Occipital lobe (tissue), 3 donors: ENCODE measurements at places on chromosomes 6 and 20.

GRCh38 chr6:146545581-146545980 is 1.9 kb downstream of the RAB32 start:
- DNase-seq = no peak

GRCh38 chr20:58988565-58988882 is 7.5 kb downstream of the NELFCD start:
- no peak for DNase-seq

DNA sequence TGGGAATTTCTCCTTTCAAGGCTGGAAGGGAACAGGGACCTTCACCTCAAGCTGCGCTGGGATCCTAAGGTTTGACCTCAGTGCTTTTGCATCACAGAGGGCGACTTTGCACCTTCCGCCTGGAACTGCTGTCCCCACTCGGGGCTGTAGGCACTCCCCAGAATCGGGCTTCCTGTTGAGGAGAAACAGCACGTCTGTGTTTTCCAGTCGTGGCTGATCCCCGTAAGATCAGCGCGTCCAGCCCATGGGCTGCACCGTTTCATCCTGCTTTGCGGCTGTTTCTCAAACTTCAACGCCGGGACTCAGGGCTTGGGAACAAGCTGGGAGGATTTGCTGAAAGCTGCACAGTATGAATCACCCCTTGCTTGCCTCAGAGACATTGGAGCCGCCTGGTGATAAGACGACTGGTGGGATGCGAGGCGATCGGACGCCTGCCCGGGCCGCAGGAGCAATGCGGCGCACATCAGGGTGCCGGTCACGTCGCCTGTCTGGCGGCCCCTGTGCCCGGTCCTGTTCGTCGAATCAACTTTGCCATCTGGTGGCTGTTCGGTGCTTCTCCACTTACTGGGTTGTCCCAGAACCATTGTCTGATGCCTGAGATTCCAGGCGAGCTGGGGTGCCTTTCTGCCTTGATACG is 53.6 kb upstream of the FRMD1 start:
- peak; percentile 67 for DNase-seq

- no peak for DNase-seq
Measured at GRCh38 chr6:157760589-157761330, 62.3 kb upstream of the SNX9 start.

DNA sequence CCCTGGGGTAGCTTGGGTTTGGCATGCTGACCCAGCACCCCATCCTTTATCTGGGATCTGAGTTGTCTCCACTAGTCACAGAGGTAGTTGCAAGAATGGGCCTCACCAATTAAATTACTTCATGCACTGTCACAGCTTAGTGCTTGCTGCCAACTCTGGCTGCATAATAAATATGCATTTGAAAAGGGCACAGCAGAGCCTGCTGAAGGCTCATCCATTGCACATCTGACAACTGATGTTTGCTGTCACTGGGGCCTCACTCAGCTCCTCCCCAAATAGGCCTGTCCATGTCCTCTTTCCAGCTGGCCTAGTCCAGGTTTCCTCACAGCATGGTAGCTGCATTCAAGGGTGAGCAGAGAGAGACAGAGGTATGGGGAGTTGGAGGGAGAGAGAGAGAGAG is 13.3 kb upstream of the NXT1 start:
- no peak for DNase-seq

DNA sequence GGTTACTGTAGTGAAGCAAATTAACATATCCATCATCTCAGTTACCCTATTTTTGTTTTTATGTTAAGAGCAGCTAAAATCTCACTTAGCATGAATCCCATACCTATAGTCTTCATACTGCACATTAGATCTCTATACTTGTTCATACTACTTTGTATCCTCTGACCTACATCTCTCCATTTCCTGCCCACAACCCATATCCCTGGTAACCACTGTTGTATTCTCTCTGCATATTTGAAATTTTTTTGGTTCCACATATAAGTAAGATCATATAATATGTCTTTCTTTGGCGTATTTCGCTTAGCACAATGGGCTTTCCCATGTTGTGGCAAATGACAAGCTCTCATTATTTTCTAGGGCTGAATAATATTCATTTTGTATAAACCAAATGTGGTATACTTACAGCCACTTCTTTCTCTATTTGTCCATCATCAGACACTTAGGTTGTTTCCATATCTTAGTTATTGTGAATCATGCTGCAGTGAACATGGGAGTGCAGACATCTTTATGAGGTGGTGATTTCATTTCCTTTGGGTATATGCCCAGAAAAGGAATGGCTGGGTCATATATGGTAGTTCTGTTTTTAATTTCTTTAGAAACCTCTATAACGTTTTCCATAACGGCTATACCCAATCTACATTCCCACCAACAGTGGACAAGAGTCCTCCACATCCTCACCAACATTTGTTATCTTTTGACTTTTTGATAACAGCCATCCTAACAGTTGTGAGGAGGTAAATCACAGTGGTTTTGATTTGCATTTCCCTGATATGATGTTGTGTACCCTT is 39.8 kb downstream of the BACH2 start:
- DNase-seq = no peak

DNA sequence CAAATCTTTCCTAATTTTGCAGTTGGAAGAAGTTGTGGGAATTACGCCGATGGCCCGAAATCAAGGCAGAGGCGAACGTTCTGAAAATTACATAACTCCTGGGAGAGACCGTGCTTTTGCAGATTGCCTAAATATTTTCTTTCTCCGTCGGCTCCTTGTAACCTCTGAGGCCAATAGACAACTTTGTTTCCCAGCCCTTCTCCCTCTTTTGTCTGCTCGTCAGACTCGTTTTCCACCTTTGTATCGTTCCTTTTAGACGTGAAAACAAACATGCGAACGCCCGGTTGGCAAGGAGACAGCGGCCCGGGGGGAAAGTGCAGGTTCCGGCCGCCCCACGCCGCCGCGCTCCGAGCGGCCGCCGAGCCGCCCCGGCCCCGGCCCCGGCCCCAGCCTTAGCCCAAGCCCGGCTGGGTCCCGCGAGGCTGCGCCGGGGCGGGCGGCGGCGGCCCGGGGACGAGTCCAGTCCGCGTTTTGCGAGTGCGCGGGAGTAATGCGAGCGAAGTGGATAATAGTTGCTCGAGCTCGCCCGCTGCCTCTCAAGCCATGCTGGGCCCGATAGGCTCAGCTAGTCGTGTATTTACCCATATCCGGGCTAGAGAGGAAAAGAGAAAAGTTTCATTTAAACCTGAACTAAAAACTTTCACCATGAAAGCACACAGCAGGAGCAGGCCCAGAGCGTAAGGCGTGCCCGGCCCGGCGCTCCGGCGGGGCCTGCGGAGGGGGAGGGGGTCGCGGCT is at the start of gene ARID1B:
Gene ARID1B, plus strand, starts transcription at position 539 of the 737 bp plus-strand sequence. CDS start 303 bp downstream, outside the sequence.
- peak; percentile 57 for DNase-seq

- DNase-seq = no peak
Measured at GRCh38 chr6:28203201-28203600, 21.9 kb upstream of the ZSCAN9 start.

GRCh38 chr20:49187330-49187850 is 744 bp downstream of the STAU1 start:
- no peak for DNase-seq

- no peak for DNase-seq
Measured at GRCh38 chr6:2471472-2471871, 226.1 kb upstream of the GMDS start.
